Pons (tissue), 1 donor: ENCODE measurements at places on chromosomes 7 and 10.

DNA sequence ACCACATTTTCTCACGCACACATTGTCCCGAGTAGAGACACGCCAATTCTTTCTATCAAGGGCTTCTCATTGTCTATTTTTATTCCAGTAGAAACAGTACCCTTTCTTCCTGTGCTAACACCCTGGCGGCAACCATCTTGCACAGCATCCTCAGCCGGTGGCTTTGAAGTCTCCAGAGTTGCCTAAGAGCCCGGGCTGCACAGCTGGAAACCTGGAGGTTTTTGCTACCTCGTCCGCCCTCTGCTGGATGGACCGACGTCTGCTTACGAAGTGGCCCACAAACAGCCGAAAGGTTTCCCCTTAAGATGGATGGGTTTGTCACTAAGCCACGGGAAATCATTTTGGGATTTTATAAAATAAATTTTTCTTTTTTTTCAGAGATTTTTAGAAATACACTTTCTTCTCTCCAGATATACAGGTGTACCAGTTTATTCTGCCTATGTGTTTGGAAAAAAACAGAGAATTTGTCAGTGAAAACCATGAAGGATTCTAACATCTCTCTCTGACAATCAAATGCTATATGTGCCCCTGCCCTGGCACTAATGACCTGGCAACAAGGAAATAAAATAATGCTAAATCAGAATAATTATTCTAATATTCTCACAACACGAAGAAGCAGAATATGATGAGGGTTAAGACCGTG lies 81.8 kb upstream of the FAM204A start:
- peak; percentile 52 for DNase-seq

GRCh38 chr10:48474765-48475365 lies 130.0 kb downstream of the ARHGAP22 start:
- no peak for DNase-seq

DNA sequence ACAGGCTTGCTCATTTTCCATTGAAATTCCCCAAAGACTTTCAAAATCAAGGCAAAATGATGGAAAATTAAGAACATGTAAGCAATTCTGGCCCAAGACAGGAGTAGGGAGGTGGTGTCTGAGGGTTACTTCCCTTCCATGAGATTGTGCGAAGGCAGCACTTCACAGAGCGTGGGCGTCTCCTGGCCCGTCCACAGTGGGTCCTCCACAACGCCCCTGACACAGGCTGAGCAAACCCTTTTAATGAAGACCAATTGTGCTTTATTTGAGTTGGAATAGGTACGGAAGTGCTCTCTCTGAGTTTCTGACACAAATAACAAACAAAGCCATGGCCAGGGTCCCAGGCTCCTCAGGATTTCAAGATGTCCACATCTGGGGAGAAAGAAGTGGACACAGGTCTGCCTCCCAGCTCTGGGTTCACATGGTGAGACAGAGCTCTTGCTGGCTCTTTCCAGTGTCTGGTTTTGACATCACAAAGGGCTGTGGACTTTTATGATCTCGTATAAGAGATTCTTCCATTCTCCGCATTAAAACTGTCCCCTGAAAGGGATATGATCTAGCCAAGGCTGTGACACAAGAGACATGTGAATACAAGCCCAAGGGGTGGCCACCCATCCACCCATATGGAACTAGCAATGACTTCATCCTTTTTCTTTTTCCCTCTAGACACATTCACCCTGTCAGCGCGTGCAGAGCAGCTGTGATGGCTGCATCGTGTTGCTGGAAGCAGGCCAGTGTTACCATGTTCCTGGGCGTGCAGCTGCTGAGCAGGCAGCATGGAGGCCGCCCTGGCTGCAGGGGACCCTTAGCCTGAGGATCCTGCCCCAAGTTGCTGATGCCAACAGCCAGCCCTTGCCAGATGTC lies 145.6 kb downstream of the ADAM12 start:
- peak; percentile 59 for DNase-seq

DNA sequence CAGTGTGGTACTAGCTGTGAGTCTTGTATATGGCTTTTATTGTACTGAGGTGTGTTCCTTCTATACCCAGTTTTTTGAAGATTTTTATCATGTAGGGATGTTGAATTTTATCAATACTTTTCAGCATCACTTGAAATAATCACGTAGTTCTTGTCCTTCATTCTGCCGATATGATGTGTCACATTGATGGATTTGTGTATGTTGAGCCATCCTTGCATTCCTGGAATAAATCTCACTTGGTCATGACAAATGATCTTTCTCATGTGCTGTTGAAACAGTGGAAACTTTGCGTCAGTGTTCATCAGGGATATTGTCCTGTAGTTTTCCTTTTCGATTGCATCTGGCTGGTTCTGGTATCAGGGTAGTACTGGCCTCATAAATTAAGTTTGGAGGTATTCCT lies 7.1 kb upstream of the PRKAR1B start:
- no peak for DNase-seq

GRCh38 chr10:86037096-86037495 lies 329.5 kb downstream of the GRID1 start:
- DNase-seq = no peak
